A673 (cell line): ENCODE measurements at places on chromosomes 2 and 18. TPM values are rescaled to one million over a fixed set of nuclear protein-coding genes. Genes with fewer than 3 reads are reported as not detected.

DNA sequence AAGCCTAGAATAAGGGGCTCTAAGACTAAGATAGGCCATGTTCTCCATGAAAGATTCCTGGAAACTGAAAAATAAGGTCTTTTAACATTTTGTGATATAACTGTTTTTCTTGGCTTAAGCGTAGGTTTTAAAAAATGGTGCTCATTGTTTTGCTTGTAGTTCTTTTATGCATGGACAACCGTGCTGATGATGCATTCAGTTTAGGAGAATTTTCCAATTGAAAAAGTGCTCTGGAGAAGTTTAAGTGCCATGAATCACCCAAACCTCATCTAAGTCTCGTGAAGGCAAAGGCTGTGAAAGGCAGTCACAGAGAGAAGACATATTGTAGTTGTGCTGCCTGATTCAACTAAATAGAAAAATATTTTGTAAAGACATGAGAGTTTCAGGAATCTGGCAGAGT, 111.8 kb upstream of the GAREM1 start:
- DNase-seq, result no peak

Gene DUSP2
- 0.50 and 1.4 TPM in 2 replicates for total RNA-seq

DNA sequence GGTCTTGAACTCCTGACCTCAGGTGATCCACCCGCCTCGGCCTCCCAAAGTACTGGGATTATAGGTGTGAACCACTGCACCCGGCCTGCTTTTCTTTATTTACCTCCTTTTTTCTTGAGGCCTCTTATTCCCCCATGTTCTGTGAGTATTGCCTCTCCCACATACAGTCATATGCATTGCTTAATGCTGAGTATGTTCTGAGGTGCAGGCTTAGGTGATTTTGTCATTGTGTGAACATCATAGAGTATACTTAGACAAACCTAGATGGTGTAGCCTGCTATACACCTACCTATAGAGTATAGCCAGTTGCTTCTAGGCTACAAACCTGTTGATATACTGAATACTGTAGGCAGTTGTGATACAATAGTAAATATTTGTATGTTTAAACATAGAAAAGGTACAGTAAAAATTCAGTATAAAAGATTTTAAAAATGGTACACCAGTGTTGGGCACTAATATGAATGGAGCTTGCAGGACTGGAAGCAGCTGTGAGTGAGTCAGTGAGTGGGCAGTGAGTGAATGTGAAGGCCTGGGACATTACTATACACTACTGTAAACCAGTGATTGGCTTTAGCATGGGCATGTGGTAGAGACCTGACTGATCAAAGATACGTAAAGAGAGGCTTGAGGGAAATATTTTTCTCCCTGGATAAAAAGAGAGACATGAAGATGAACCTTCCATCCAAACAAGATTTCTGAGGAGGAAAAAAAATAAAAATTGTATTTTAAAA, 17.6 kb downstream of the SLC39A10 start:
- no peak for DNase-seq

DNA sequence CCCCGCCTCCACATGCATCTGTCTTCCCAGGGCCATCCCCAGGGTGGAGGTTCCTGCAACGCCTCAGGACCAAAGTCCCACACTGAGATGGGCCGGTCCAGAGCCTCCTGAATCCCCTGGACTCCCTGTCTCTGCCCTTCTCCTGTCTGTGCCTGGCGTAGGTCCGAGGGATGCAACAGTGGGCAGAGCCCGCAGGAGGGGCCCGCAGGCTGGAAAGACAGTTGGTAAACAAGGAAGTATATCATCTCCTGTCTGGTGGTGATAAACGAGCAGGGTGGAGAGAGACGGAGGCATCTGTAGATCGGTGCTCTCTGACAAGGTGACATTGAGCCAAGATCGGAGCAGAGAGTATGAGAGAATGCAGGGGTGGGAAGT, 72.6 kb upstream of the RAB6C start:
- no peak for DNase-seq

DNA sequence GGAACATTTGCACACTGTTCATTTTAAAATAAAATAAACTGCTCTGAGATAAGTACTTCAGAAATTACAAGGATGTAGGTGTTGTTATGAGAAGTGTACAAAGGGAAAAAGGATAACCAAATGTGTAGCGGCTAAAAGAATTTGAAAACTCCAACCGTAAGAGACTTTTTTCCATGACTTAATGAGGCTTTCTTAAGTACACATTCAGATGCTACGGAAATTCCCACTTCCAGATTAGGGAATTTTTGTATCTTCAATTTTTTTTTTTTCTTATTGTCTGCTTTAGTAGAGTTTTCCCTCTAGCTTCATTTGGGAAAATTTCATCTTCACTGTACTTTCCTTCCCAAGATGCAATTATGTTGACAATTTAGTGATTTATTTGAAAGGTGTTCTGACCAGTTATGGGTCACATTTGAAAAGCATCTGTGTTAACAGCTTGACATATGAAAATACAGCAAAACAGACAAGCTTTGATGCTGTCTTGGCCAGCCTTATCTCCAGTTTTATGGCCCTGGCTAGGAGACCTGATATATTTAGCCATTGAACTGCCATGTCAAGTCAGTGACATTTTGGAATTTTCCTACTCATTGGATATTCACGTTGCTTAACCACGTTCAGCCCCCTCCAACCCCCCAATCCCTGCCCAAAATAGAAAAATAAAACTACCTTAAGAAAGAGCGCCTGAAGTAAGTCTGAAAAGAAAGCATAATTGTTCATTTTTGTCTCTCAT, 105.6 kb downstream of the FEZ2 start:
- no peak for DNase-seq

- no peak for DNase-seq
Observed at GRCh38 chr2:89848763-89849368, 1157.4 kb downstream of the RPIA start.

GRCh38 chr2:15259356-15259756, 301.8 kb downstream of the NBAS start:
- no peak for DNase-seq

Gene MC2R
- not detected in 2 replicates for total RNA-seq

Gene TMEM87B
- total RNA-seq, result 16.9 and 21.8 TPM in 2 replicates

GRCh38 chr18:49177071-49177470, 226.3 kb upstream of the SMAD7 start:
- DNase-seq, result no peak

Gene CYBRD1
- total RNA-seq, result 7.3 and 8.5 TPM in 2 replicates

Gene AQP12B
- total RNA-seq, result not detected in 2 replicates

DNA sequence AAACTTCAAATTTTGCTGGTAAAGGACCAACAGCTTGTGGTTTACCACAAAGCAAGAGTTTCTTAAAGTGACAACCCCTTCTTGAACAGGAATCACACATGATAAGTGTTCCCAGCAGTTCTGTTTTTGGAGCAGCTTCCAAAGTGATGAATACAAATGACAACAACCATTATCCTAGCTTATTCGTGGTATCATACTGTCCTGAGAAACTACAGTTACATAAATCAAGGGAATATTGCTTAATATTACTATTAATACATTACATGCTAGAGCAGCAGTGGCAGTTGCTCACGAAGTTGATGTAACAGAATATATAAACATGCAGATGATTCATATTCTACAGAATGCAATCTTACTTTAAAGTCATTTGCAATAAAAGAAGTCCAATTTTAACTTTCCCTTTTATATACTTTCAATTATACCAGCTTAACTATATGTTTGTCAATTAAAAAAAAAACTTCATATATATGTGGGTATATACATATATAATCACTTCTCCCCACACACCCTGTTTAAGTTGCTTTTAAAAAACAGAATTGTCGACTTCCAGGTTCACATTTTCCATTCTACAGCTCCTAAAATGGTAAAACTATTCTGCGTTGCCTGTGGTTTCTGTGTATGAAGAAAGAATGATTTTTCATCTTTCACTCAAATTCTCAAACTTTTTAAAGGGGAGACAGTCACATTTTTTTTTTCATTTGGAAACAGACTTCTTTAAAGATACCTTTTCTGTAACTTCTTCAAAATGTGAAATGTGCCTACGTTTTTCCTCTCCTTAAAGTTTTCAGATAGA, 713.6 kb downstream of the TDRD15 start:
- no peak for DNase-seq

DNA sequence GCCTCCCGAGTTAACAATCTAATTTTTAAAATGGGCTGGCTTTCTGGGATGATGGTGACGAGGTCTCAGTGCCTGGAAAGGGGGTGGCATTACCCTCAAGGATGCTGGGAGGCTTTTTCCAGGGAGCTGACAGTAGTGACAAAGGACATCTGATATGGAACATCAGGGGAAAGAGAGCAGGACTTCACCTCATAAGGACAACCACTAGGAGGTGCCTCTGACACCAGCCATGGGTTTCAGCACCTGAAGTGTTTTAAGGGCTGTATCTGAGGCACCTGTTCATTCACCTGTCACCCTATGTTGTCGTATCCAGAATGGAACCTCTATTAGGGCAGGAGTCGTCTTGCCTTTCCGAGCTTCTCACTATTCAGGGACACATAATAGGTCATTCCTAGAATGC, 10.8 kb downstream of the IL36B start:
- DNase-seq, result no peak

Gene ABCG8
- not detected in 2 replicates for total RNA-seq

GRCh38 chr2:240255811-240256703, 115.6 kb upstream of the OTOS start:
- no peak for DNase-seq

Gene ANKRD62
- not detected in 2 replicates for total RNA-seq

- DNase-seq, result no peak
Observed at GRCh38 chr2:35820391-35820790, 535.2 kb upstream of the CRIM1 start.

DNA sequence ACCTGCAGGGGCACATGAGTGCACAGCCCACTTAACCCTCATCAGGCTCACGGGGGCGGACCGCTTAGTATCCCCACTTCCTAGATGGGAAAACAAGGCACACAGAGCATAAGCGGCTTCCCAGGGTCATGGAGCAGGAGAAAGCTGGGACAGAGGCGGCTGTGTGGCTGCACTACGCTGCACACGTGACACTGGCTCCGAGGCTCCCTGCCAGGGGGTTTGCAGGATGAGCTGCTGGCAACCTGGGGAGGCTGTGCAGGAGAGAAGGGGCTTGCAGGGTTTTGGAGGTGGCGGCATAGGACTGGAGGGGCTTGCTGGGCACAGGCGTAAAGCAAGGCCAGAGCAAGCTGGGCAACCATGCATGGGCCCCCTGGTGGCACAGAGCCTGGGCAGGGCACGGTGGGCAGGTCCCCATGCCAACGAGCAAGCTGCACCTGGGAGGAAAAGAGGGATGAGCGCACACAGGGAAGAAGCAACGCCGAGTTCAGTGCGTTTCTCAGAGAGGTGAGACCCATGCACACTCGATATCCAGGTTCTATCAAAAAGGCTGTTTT, 268.6 kb downstream of the HDAC4 start:
- DNase-seq, result no peak

Gene CFLAR
- 55.1 and 57.5 TPM in 2 replicates for total RNA-seq

Gene SANBR
- 12.1 and 15.5 TPM in 2 replicates for total RNA-seq

Gene TOGARAM2
- total RNA-seq, result 0.31 and 0.75 TPM in 2 replicates

Gene FAM237A
- total RNA-seq, result not detected in 2 replicates

GRCh38 chr2:174117951-174118930, 130.1 kb downstream of the OLA1 start:
- DNase-seq, result peak; percentile 77

DNA sequence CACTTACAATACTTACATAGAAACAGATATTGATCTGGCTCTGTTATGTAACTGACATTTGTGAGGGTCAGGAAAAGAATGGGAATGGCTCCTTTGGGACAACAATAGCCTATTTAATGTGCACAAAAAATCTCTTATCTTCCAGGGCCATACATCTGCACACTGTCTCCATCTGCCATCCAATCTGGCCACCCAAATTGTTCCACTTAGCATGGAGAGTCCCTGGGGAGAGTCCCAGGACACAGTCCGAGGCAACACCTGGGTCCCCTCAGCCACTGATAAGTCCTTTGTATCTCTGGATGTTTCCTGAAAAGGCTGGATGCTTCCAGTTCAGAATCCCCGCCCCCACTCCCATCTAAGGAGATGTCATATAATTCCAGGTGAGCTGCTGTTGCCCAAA, 274.2 kb upstream of the NCKAP5 start:
- no peak for DNase-seq

DNA sequence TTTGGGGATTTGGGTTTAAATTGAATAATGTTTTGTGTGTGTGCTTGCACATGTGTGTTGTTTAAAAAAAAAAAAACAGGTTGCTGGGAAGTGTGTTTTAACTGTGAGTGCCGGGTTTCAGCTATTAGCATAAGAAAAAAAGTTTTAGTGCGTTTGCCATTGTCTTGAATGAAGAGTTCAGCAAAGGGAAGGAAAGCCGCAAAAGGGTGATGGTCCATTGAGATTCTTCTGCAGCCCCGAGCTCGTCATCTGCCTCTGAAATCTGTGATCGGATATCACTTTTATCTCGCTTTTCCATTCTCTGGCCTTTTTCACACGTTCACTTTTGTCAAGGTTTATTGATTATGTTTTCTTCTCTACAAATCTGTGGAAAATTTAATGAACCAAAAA, 4.7 kb downstream of the GLI2 start:
- no peak for DNase-seq

Gene IL37
- total RNA-seq, result not detected in 2 replicates

Gene COL5A2
- total RNA-seq, result 90.7 and 92.2 TPM in 2 replicates

Gene PLCD4
- 0.24 and 0.39 TPM in 2 replicates for total RNA-seq

Gene TCF23
- not detected in 2 replicates for total RNA-seq

GRCh38 chr2:77566582-77566981, 44.4 kb upstream of the LRRTM4 start:
- DNase-seq, result no peak

Gene TUBA3D
- not detected in 2 replicates for total RNA-seq

- DNase-seq, result no peak
Observed at GRCh38 chr2:79729532-79729931, 216.7 kb downstream of the CTNNA2 start.

Gene RAPH1
- total RNA-seq, result 28.3 and 29.7 TPM in 2 replicates

GRCh38 chr2:15667809-15668556, 76.3 kb downstream of the DDX1 start:
- DNase-seq, result no peak

GRCh38 chr2:216478151-216478550, 20.5 kb upstream of the RPL37A start:
- DNase-seq, result peak; percentile 70

- no peak for DNase-seq
Observed at GRCh38 chr2:71669628-71670429, 216.5 kb downstream of the DYSF start.

GRCh38 chr2:156892467-156893281, 364.8 kb upstream of the GALNT5 start:
- peak; percentile 61 for DNase-seq

GRCh38 chr2:159118859-159119500, 150.5 kb downstream of the TANC1 start:
- no peak for DNase-seq

DNA sequence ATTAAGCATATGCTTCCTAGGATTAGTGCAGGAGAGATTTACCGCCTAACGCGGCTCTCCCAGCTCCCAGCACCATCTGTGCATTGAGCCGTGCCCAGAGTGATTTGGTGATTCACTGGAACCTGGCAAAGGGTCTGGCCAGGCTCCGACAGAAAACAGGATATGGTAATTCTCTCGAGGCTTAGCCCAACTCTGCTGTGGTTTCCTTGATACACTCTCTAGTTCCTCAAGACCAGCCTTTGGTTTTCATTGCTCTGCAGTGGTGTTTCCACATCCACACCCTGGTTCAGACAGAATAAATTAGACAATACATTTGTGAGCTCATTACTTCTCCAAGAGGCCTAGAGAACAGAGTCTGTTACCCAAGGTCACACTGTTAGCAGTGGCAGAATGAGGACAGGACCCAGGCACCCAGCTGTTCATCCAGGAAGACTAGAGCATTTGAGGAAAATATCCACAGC, 23.0 kb upstream of the SMAD2 start:
- peak; percentile 82 for DNase-seq

Gene CDK15
- 0.11 and 0.31 TPM in 2 replicates for total RNA-seq
